NCI-H1092 treated with DMSO at 0.1 percent for 48 hours (cell line): ENCODE measurements at places on chromosomes 7 and 10.
A peak's percentile ranks its signal among the peaks of the same experiment; 100 is the strongest.

- no peak for DNase-seq
These were observed 673 bp downstream of the OPN1SW start for GRCh38 chr7:128774921-128775320.

DNA sequence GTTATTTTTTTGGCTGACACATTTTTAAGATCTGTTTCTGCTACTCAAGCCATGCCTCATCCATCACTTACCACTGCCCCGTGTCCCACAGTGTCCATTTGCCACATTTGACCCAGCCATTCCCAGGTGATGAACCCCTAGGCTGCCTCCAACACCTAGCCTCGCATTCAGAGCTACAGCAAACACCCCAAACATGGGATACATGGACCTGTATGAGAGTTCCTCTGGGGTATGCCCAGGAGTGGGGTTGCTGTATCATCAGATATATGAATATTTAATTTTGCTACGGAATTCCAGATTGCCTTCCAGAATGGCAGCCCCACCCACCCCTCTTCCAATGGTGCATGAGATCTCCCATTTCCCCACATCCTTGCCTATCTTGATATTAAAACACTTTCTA lies 190.1 kb upstream of the RNF32 start:
- DNase-seq: no peak

- no peak for DNase-seq
These were observed 1.3 kb downstream of the LFNG start for GRCh38 chr7:2520761-2521290.

DNA sequence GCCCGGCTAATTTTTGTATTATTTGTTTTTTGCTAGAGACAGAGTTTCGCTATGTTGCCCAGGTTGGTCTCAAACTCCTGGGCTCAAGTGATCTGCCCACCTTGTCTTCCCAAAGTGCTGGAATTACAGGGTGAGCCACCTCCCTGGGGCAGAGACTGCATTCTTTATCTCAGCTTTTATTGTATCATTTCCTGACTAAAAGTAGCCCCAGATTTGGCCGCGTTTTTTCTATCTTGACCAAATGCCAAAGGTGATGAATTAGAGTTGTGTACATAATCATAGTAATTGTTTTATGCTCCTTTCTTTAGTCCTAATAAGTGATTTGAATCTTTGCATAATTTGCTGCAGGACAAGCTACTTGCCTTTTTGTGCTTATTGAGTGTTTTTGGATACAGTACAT lies 3.1 kb upstream of the SMNDC1 start:
- DNase-seq: no peak

- DNase-seq: no peak
These were observed 38.4 kb downstream of the NT5C2 start for GRCh38 chr10:103154521-103155299.

DNA sequence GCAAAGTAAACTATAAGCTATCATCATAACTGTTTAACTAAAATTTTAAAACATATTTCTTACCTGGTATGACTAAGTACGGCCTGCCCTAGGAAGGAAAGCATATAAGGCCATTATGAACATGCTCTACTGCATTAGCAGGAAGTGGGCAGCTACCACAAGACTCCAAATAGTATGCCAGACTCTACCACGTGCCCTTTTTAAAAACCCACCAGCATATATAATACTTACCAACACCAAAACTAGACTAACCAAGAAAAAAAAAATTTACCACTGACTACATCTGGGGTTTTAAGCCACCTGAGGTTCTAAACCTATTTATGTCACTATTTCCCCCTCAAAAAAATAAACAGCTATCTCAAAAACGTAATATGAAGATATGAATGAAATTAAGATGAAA lies 30.1 kb downstream of the NUDCD3 start:
- DNase-seq: no peak

GRCh38 chr7:101332026-101332425 lies 10.4 kb upstream of the IFT22 start:
- DNase-seq: no peak

DNA sequence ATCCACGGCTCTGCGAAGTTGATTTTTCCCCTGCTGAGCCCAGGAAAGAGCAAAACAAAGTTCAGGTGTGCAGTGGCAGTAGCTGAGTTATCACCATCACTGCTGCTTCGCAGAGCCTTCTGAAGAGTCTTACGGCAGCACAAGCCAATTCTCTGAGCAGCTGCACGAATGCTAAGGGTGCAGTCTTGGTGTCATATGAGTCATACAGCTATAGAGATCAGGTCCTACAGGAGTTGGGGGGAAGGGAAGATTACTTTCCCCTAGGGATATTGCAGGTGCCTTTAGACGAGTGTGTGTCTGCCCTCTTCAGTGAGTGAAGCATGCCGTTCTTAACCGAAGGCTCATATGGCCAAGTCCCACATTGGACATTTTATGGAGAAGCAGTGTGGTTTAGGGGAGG lies 227.8 kb downstream of the CELF2 start:
- no peak for DNase-seq

- no peak for DNase-seq
These were observed 249.9 kb downstream of the IPMK start for GRCh38 chr10:58017719-58018367.

- no peak for DNase-seq
These were observed 80.1 kb upstream of the FZD8 start for GRCh38 chr10:35722226-35722625.

DNA sequence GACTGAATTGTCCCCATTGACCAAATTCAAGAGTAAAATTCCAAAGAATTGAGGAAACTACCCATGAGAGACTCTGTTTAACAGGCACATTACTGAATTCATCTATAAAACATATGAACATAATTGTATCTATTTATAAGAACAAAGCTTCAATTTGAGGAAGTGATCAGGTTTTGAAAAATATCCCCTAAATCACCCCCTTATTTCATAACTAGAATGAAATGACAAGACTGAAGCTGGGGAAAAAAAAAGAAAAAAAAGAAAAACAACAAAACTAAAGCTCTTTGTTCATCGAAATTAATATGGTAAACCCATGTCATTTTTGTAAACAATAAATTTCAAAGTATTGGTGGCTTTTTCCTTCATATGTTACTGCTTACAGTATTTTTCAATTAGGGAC lies 184.9 kb upstream of the SEMA3A start:
- no peak for DNase-seq

DNA sequence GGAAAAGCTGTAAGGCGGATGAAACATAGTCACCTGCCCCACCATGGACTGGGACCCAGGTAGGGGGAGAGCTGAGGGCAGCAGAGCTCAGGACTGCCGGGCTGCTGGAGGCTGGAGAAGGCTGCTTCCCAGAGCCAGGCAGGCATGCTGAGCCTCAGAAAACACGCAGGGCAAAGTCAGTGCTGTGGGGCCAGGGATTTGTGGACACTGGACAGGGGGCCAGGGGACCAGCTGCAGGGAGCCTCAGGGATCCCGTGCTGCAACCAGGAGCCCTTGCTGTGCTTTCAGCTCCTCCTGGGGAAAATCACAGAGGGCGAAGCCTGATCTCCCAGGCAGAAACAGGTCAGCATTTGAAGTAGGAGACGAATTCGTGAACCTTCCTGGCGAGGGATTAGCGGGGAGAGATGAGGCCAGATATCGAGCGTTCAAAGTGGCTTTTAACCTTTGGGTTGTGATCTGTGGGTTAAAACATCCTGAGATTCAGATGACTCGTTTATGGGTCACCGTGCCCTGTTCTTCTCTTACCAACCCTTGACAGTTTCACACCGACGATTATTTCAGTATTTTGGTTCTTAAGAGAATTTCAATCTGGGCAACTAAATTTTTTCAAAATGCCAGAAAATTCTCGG lies 85.6 kb upstream of the SHH start:
- no peak for DNase-seq

DNA sequence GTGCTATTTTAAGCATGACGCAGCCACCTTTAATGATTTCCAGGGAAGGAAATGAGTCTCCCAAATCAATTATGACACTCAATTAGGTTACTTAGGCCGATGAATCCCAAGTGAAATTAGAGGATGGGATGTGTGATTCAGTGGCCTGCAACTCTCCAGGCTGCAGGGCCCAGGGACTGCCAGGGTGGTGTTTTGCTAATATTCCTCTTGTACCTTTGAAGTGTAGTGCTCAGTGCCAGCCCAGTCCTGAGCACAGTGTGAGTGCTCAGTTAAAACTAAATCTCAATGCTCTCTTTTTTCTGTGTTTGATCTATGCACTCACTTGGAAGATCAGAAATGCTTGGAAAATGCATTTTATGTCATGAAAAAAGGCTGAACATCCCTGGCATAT lies 51.6 kb downstream of the SEM1 start:
- DNase-seq: no peak

DNA sequence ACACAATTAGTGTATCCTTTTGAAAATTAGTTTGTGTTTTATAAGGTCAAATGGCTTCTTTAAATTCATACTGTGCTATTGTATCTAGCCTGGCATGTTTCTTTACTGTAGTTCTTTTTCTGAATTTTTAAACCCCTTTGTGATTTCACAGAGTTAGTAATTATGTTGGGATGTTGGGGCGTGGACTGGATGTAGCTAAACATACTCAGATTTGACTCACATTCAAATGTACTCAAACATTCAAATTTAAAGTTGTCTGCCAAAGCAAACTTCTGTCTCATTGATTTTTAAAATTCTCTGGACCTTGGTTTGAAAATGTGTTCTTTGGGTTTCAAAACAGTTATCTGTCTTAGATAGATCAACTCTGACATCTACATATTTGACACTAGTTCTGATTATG lies 7.2 kb upstream of the NRP1 start:
- DNase-seq: no peak

DNA sequence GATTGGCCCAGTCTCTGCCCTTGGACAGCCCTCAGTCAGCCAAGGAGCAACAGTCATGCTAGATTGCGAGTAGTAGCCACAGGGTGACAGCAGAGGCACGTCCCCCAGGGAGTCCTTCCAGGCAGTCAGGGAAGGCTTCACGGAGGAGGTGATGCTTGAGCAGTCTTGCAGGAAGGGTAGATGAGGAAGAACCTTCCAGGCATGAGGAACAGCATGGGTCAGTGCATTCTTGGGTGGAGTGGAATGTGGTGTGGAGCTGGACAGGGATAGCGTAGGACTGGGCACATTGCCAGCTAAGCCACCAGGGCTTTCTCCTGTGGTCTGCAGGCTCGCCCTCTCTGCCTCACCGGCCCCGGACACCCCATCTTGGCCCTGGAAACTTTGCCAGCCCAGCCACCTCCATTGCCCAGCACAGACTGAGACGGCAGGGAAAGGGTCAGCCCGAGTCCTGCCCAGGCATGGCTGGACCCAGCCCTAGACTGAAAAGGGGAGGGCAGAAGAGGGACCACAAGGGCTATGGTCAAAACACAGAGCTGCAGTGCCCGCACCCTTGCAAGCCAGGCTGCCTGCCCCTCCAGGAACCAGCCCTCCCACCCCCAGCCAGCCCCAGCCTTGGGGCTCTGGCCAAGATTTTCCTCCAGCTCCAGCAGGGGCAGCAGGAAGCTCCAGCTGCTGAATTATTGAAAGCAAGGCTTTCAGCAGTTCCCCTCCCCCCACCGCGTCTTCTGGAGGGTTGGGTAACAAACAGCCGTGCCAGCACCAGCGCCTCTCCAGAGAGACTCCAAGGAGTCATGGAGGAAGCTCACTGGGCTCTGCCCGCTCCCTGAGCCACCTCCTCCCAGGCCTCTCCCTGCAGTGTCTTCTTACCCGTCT lies 18.7 kb downstream of the SRRM3 start:
- DNase-seq: peak; percentile 13

DNA sequence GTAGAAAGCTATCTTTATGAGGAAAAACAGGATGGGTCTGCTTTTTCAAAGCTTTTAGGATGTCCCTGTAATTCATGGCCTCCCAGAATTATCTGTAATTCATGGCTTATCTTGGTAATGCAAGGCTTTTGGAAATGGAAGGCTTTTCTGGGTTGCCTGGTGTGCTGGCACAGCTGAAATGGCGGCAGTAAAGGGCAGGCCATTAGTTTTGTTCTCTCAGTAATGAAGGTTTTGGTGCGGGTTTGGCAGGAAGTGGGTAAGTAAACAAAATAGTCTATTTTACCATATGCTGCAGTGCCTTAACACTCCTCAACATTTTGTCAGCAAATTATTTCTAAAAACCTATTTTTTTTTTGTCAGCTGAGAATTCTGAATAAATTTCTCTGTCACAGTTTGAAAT lies 69.3 kb downstream of the LRGUK start:
- no peak for DNase-seq

GRCh38 chr10:91350651-91351081 lies 59.5 kb upstream of the HECTD2 start:
- no peak for DNase-seq

DNA sequence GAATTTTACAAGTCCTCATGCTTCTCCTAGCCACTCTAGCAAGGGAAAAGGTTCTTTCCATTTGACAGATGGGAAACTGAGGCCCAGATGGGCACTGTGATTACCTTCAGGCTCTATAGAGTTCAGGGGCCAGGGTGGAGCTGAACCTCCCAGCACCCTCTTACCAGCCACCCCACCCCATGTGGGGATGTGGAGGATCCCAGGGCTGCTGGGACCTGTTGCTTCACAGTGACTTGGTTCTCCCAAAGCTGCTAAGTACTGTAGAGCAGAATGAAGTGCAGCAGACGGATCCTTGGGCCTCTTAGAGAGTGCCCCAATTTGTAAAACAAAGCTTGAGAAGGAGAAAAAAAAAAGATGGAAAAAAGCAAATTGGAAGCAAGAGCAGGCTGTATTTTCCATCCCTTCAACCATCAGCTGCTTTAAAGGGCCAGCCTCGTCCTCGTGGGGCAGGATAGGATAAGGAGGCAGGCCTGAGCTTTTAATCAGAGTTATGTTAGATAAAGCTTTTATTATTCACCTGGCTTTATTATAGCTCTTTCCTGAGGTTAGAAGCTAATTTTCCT lies 147.0 kb downstream of the CDH23 start:
- no peak for DNase-seq

DNA sequence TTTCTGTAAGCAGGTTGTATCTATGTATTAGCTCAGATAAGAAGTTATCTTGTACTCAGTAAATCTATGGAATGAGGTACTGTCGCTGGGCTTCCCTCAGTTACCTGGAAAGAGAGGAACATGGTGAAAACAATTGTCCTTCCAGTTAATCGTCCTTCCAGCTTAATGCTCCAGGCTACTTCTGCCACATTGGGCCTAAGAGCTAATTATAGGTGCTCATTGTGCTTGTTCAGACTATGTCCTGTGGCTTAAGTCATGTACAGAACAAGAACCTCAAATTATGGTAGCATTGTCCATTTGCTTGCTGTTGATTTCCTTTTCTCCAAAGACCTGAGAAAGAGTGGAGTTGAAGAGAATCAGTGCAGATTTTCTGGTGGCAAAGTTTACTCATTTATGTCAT lies 86.1 kb upstream of the MBL2 start:
- DNase-seq: no peak

DNA sequence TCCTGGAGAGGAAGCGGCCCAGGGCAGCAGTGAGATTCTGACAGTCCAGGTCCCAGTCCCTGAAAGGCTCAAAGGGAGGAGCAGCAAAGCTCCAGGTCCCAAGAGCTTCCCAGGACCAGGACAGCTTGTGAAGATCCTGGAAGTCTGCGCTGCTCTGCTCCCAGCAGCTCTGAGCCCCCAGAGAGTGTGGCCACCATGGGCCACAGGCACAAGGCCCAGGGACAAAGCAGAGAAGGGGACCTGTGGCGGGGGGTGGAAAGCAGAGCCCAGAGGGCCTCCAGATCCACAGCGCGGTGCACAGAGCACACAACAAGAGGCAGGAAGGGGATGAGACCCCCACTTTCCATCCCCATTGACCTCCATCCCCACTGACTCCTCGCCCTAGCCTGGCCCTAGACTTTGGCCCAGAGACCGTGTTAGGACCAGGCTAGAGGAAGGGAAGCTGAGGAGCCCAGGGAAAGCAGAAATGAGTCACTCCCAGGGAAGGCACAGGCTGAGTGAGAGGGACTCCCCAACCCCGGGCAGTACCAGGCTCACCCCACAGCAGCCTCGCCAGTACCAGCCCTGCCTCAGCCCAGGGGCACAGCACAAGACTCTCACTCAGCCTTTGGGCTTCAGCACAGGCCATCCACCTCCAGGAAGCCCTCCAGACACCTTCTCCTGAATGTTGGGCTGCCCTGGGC lies 75.5 kb downstream of the GRID1 start:
- DNase-seq: no peak
